Regular cardiac myocyte (primary cell): ENCODE measurements at places on chromosomes 6 and 20. TPM values are rescaled to one million over a fixed set of nuclear protein-coding genes. Genes with fewer than 3 reads are reported as not detected.

Gene WFDC5
- total RNA-seq: not detected in 2 replicates

Gene CAP2
- 17.2 and 17.8 TPM in 2 replicates for total RNA-seq

Gene ZNF391
- 0.19 and 2.5 TPM in 2 replicates for total RNA-seq

Gene UNC5CL
- total RNA-seq: under 0.01 TPM in 1 of 2 replicates, not detected in the other

Gene CLPSL2
- total RNA-seq: not detected in 2 replicates

Gene PCSK2
- total RNA-seq: not detected in 2 replicates

Gene CASS4
- total RNA-seq: 0.28 and 2.9 TPM in 2 replicates

Gene OR2H2
- total RNA-seq: not detected in 2 replicates

Gene DAAM2
- 36.9 and 37.4 TPM in 2 replicates for total RNA-seq

Gene ARHGAP18
- total RNA-seq: 43.7 and 64.8 TPM in 2 replicates

Gene LEMD2
- 41.4 and 54.1 TPM in 2 replicates for total RNA-seq

Gene SLC25A27
- 1.5 and 4.5 TPM in 2 replicates for total RNA-seq

Gene CST7
- total RNA-seq: not detected in 2 replicates

Gene PSORS1C1
- 0.19 and 1.7 TPM in 2 replicates for total RNA-seq

Gene NSFL1C
- total RNA-seq: 22.0 and 39.3 TPM in 2 replicates

Gene NKX2-4
- total RNA-seq: not detected in 2 replicates
